Caki2 (cell line): ENCODE measurements at places on chromosomes 2 and 18.
A peak's percentile ranks its signal among the peaks of the same experiment; 100 is the strongest.

- no peak for DNase-seq
Observed at GRCh38 chr2:127514485-127514884, 11.8 kb downstream of the IWS1 start.

- DNase-seq = no peak
Observed at GRCh38 chr2:21486445-21486844, 362.7 kb downstream of the TDRD15 start.

DNA sequence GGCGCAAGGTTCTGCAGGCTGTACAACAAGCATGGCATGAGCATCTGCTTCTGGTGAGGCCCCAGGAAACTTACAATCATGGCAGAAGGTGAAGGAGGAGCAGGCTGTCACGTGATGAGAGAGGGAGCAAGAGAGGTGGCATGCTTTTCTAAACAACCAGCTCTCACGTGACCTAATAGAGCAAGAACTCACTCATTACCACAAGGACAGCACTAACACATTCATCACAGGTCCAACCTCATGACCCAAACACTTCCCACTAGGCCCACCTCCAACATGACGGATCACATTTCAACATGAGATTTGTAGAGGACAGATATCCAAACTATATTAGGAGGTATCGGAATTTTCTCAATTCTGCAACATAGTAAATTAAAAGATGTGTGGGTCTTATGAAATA, 108.8 kb upstream of the DLX2 start:
- DNase-seq = no peak

DNA sequence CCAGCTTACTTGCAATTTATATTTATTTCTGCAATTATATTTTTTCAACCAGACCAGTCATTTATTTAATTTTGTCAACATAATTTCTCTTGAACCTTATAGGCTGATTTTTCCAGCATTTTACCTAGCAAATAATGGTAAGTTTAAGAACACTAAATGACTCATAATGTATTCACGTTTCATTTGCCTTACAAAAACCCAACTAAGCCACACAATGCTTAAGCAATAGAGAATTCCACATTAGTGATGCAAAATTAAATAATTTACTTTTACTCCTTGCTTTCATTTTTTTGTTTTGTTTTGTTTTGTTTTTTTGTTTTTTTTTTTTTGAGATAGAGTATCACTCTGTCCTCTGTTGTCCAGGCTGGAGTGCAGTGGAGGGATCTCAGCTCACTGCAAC, 110.4 kb upstream of the VRK2 start:
- no peak for DNase-seq

DNA sequence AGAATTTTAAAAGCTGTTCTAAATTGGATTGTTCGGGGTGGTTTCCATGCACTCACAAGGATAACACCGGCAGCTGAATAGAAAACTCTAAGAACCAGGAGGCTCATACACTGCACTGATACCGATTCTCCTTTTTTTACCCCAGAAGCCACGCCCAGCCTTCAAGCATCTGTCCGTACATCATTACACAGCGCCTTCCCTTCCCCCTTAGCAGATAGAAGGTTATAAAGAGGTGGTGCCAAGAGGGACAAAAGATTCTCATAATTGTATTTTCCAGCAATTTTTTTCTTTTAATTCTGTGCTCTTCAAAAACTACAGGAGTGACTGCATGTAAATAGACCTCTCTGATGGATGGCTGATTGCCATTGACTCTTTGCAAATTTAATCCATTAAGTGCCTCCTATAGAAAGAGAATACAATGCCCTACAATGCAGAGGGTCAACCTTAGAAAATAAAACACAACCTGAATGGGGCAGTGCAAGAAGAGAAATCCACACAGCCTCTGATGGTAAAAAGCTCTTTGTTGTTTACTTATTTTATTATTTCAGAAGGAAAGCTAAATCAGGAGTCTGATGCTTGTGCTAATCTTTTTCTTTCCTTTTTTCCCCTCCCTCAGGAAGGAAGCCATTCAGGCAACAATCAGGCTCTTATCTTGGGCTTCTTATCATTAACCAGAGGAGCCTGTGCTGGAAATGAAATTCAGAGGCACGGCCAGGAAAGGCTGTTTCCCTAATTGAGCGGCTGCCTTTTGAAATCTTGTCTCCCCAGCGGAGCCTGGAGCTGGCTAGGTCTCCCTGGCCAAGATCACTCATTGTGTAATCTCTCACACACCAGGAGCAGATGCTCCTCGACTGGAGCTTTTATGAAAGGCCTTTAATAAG, 198.9 kb upstream of the NABP1 start:
- DNase-seq = no peak

DNA sequence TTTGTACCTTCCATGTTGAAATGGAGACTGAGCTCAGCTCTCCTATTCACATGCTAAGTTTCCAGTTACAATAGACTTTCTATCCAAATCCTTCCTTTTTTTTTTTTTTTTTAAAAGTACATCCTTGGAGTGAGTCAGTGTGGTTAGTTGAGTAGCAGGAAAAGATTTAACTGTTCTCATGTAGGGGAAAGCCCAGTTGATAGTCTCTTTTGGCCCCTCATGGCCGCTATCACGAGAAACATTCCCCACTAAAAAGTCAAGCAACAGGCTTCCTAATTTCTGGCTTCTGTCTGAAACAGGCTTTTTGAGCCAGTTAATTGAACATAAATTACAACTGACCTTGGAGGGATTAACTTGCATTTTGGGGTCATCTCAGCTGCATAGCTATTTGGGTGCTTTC, 161.3 kb downstream of the MEIS1 start:
- DNase-seq = no peak

DNA sequence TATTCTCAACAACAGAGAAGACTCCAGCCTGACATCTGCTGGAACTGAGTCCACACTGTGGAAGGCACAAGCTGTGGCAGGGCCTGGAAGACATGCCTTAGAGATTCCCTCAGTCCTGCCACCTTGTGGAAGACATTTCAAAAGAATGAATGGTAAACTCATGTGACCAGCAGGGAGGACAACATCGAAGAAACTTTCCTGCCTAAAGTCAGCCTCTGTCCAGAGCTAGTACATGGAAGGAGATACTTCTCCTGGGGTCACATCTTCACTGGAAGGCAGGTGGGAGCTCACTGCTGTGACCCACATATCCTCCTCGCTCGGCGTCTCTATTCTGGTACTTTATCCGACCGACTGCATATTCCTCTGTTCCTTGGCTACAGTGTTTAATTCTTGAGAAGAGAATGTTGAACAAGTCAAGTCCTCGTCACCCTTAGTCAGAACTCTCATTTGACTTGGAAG, 59.5 kb downstream of the PUM2 start:
- peak; percentile 69 for DNase-seq

DNA sequence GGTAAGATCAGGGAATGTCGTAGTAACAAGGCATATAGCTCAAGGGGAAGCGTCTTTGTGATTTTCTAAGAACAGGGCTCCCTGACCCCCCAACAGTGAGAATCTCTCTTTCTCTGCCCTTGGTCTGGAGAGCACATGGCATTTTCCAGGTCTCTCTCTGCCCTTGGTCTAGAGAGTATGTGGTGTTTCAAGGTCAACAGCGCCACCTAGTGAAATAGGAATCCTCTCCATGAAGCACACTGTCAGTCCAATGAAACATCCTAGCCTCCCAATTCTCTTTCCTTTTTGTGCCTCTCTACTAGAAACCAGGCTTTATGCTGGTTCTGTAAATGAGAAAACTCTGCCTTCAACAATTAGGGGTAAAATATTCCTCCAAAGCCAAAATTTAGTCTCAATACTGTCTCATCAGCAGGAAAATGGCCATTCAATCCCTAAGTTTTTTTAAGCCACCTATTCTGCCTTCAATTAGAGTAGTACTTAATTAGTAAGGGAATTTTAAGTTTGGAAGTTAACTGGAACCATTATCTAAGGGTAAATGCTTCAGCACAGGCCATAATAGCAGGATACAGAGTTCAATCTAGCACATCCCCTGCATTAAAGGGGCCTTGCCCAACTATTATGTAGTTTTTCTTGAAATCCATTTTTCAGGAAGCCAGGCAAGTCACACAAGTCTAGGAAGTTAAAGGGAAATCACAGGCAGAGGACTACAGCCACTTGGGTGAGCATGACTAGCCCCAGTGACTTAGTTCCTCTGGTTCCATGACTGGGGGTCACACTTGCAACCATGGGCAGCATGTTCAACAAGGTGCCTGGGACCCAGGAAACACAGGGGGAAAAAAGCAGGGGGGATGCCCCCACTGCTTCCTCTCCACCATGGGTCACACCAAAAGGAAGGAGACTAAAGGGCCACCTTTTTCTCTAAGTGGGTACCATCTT, 12.4 kb downstream of the DYM start:
- peak; percentile 8 for DNase-seq

DNA sequence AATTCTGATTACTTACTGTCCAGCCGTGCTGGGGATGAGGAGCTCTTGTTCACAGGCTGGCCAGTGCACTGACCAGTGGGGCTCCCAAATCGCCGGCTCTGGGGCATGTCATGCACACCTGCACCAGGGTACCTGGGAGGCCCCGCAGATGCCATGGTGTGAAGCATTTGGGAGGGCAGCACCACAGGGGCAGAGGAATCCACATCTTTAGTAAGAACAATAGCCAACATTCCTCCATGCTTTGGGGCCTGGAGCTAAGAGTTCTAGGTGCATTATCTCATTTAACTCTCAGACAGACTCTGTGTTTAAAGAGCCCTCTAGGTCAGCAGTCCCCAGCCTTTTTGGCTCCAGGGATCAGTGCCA, 104.2 kb downstream of the ACKR3 start:
- DNase-seq = no peak

GRCh38 chr2:47655563-47655880, 127.4 kb upstream of the MSH6 start:
- no peak for DNase-seq

DNA sequence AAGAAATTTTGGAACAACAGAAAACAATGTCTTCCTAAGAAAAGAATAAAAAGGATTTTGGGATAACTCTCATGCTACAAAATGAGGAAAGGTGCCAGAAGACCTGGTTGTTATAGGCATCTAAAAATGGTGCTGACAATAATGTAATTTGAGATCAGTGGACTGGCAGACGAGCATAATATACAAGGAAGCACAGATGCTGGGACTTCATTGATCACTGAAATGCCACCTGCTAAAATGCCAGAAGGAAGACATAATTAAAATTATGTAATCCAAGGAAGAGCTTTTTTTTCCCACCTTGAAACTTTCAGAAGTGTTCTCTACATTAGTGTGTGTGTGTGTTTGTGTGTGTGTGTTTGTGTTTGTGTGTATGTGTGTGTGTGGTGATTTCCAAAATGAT, 535.9 kb downstream of the XIRP2 start:
- no peak for DNase-seq

DNA sequence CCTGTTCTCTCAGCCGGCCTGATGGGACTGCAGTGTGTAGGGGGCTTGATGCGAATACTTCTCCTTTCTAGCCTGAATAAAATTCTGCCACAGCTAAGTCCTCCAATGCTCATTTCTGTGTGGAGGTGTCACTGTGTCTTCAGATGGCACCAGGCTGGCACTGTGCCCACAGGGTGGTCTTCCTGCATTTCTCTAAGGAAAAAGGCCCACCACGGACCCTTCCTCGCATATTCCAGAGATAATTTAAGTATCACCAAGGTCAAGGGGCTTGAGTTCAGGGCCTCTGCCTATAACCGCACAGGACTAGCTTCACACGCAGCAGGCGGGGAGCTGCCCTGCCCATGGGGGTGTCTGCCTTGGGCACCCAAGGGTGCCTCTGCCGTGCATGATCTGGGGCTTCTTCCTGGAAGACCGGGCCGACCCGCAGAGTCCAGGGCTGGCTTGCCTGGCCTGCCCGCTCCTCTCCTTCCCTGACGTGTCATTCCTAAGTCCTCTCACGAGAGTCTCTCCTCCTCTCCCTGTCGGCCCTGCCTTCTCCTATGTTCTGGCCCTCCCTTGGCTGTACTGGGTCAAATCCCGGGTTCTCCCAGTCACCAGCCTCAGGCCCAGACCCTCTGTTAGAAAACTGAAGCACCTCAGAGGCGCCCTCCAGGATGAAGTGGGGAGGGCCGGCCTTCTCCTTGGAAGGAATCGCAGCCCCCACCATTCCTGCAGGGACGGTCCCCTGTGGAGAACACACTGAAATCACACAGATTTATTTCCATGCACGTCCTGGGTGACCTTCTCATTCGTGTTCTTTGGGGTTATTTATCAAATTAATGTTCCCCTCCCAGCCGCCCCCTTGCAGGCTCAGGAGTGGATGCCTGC, 48.9 kb upstream of the PXDN start:
- no peak for DNase-seq

GRCh38 chr2:219254590-219255201, 978 bp upstream of the TUBA4A start:
- no peak for DNase-seq

DNA sequence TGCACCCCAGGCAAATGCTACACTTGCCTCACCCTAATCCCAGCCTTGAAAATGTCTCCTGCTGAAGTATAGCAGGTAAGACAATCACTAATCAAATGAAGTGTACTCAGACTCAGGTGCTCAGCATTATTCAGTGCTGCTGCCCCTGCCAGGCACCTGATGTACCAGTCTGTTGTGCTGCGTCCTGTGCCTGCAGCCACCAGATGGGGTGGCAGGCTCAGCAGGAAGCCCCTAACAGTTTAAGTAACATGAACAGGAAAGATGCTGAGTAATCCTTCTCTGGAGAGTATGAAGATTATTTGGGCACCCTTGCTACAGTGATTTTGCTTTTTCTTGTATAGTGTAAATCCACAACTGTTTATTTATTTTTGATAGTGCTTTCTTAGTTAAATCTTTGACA, 69.1 kb downstream of the TACR1 start:
- DNase-seq = no peak
